ENCODE measurements at places on chromosomes 1 and 21.
A peak's percentile ranks its signal among the peaks of the same experiment; 100 is the strongest.

- no peak for DNase-seq
Measured at GRCh38 chr1:246271516-246271915, 235.6 kb downstream of the SMYD3 start.

- DNase-seq: no peak
Measured at GRCh38 chr21:34593423-34593822, 21.5 kb downstream of the RCAN1 start.

- no peak for DNase-seq
Measured at GRCh38 chr1:112461200-112461871, 47.4 kb upstream of the WNT2B start.

DNA sequence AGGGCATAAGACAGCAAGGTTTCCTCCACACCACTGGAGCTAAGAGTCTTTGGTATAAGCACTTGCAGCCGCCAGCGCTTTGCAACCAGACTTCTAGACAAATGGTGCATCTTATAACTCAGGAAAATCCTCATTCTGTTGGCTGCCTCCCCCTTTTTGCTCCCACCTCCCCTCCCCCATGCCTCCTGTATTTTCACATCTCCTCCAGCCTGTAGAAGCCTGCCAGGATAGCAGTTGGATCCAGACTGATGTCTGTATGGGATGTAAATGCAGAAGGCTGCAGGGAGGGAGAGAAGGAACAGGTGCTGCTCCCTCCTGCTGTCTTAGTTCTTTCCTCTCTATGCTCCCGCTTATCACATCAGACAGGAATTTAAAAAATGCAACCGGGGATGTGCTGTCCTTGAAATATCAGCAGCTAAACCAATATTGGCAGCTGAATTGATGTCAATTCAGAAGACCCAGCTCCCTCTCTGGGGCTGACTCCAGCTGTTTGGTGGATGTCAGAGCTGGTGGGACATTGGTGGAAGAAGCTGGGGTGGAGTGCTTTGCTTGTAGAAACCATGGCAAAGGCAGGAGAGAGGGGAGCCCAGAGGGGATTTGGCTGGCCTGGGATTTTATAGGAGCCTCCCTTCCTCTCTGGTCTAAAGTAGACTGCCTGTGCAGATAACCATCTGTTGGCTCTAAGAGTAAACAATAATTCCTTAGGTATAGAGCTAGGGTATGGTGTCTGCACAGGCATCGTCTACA lies 53.5 kb downstream of the NFASC start:
- no peak for DNase-seq

- DNase-seq: no peak
Measured at GRCh38 chr1:107683683-107684082, 281.3 kb downstream of the VAV3 start.

- DNase-seq: no peak
Measured at GRCh38 chr1:170271430-170272161, 125.8 kb downstream of the NTMT2 start.

- no peak for DNase-seq
Measured at GRCh38 chr1:83500987-83501591, 497.8 kb downstream of the TTLL7 start.

DNA sequence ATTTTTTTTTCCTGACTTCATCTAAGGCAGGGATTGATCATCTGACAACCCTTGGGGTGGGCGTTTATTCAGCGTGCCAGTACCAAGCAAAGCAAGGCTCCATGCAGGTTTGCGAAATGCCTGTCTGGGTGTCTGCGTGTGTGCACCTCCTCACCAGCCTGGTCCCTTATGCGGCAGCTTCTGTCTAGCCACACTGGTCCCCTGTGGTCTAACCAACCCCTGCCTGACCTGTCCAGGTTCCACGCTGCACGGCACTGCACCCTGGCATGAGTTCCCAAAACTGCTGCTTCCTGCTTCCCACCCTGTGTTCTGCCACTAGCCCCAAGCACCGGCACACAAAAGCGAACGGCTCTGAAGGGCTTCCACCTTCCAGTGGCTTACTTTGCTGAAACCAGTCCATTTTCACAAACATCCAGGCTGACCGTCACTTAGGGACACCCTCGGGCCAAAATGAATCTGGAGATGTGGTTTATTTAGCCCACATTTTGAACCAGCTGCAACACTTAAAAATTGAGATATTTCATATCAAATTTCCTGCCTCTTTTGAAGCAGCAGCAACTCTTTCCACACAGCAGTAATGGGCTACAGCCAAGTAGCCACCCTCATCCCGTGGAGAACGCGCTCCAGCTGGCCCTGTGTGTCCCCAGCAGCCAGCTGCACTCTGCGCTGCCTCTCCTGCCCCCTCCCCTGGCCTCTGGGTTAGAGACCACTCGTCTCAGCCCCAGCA lies 55.7 kb downstream of the HLCS start:
- DNase-seq: no peak

- no peak for DNase-seq
Measured at GRCh38 chr1:96329121-96329520, 392.5 kb upstream of the PTBP2 start.

- DNase-seq: no peak
Measured at GRCh38 chr1:94303005-94303404, 65.6 kb upstream of the ARHGAP29 start.

DNA sequence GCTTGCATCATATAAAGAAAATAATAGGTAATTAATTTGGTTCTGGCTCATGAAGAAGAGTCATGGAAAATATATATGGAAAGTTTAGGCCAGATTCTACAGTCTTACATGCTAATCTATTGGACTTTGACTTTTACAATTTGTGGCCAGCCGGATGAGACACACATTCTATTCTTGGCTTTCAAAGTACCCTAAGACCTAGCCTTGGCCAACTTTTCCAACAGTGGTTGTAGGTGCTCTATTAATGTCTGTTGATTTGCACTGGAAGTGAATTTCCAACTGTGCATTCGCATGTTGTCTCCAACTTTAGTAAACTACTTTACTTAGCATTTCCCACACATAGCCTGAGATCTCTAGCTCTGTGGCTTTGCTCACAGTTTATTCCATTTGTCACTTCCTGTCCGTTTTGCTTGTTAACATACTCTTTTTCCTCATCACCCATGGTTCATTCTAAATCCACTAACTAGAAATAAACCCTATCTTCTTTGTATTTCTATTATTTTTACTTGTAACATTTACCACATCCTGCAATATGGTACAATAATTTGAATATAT lies 644.0 kb downstream of the PTPRC start:
- no peak for DNase-seq

DNA sequence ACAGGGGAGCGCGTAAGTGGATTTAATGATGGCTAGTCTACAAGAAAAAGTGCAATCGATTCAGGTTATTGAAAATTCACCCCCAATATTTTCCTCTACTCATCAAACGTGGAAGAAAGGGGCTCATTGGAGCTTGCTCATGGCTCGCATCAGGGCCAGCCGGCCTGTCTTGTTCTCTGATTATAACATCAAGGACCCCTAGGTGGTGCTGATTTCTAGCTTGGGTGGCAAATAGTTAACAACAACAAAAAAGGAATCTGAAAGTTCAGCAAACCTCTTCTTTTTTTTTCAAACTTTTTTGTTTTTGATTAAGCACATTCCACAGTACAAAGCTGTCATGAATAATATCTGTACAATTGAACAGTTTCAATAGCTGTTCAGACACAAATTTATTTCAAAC lies 35.8 kb upstream of the SOD1 start:
- DNase-seq: no peak

- DNase-seq: no peak
Measured at GRCh38 chr1:169193191-169193850, 86.8 kb downstream of the ATP1B1 start.

GRCh38 chr1:25003457-25004190 lies 73.5 kb upstream of the RUNX3 start:
- DNase-seq: no peak

- no peak for DNase-seq
Measured at GRCh38 chr21:26140926-26141325, 29.6 kb downstream of the APP start.

DNA sequence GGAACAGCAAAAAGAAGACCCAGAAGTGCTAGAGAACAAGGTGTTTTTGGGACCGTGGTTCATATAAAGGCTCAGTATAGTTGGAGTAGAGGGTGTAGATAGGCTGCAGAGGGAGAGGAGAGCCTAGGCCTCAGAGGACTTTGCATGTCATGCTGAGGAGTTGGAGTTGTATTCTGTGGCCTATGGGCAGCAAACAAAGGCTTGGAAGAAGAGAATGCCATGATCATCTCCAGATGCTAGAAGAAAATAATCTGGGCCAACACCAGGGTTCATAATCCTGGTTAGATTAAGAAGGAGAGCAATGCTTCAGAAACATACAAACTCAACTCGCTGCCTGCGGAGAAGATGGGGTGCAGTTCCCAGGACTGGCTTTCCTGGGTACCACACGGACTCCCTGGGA lies 262.8 kb upstream of the USP24 start:
- DNase-seq: no peak

GRCh38 chr1:46798810-46799209 lies at the start of gene CYP4B1:
Gene CYP4B1, plus strand, starts transcription at chr1:46799046. Its CDS starts 36 bp downstream, at chr1:46799082.
- DNase-seq: no peak

- peak; percentile 10 for DNase-seq
Measured at GRCh38 chr1:232923739-232924386, 26.5 kb upstream of the NTPCR start.

GRCh38 chr21:29613021-29613420 lies 314.3 kb downstream of the BACH1 start:
- DNase-seq: no peak

- DNase-seq: peak; percentile 34
Measured at GRCh38 chr1:109906160-109906838, 4.3 kb upstream of the CSF1 start.

- DNase-seq: no peak
Measured at GRCh38 chr1:21585037-21585436, 75.8 kb downstream of the ALPL start.
